ENCODE measurements at places on chromosomes 4 and X.

GRCh38 chr4:69025191-69025998 lies 70.9 kb upstream of the UGT2B7 start:
- no peak for DNase-seq

GRCh38 chrX:39894683-39895082 lies 203.1 kb downstream of the BCOR start:
- no peak for DNase-seq

GRCh38 chr4:52659001-52659721 lies at the start of gene USP46:
TSS of gene USP46 (minus strand) at chr4:52659301. CDS start at chr4:52659150, 151 bp downstream.
- peak; percentile 75 for DNase-seq

- DNase-seq, result peak; percentile 42
Measured at GRCh38 chr4:38866973-38867477, 581 bp upstream of the FAM114A1 start.

DNA sequence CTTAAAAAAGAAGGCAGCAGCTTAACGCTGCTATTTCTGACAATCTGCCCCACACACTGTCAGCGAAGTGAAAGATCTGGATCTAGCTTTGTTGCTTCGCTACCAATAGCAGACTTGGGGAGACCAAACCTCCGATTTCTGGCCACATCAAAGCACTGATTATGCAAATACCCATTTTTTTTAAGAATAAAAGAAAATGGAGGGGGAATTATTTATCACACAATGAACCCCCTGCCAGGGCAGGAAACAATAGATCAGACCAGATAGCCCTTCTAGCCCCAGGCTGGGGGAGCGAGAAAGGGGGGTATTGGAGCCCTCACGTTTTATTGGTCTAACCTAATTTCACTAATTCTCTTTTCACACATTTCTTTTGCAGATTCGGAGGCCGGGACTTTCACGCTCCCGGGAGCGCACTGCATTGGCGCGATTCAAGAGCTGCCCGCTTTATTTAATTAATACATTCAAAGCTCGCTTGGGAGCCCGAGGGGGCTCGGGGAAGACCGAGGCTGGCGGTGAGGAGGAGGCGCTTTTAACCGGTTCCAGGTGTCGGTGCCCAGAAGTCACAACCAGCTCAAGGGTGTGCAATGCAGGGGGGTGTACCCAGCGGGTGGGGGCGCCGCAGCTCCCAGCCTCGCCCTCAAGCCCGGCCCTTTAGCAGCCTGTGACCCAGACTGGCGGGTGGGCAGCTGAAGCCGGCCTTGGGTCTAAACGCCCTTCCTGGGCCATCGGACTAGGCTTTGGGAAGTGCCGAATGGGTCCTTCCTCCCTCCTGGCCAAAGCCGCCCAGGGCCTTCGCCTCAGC lies 5.5 kb downstream of the NEUROG2 start:
- DNase-seq, result no peak

DNA sequence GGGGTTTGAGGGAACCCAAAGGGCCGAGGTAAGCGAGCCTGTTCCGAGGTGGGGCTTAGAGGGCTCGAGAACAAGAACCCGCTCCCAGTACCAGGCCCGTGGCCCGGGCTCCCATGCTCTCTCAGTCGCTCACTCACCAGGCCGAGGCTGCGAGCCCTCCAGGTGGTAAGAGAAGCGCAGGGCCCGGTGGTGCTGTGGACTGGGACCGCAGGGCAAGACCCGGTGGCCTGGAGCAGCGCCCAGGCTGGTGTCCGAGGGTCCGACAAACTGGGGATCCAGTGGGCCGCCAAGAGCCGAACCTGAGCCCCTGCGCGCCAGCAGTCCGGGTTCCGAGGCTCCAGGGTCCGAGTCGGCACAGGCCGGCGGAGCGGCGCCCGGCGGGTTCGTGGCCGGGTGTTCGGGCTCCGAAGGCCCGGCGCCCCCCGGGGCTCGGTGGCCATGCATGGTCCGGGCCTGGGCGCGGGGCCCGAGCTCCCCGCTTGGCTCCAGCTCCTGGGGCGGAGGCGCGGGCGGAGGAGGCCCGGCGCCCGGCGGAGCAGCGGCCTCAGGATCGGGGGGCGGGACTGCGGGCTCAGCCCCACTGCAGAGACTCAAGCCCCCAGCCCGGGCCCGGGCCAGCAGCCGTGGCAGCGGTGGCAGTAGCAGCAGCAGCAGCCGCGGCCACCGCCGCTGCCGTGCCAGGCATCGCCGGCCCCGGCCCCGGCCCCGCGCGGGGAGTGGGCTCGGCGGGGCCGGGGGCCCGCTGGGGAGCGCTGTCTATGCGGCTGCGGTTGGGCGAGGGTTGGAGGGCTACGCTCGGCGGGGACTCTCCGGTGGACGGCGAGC lies 833 bp downstream of the FGD1 start:
- DNase-seq, result no peak

- DNase-seq, result no peak
Measured at GRCh38 chr4:148108766-148109165, 333.4 kb downstream of the NR3C2 start.

GRCh38 chrX:136528645-136529315 lies 3.2 kb upstream of the VGLL1 start:
- DNase-seq, result no peak

DNA sequence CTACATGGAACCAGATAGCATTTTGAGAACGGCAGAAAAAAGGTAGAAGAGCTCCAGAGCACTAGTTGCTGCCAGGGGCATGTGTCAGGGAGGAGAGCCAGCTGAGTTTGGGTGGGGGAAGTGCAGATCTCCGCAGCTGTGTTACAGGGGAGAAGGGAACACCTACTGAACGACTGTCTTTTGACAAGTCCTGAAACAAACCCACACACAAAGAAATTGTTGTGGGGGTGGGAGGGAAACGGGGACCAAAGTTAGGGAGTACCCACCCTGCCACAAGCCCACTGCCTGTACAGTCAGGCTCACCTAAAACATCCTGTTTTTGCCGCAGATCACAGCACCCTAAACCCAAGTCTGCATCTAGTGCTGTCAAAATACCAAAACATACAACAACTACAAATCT lies 55.5 kb downstream of the LEF1 start:
- no peak for DNase-seq

DNA sequence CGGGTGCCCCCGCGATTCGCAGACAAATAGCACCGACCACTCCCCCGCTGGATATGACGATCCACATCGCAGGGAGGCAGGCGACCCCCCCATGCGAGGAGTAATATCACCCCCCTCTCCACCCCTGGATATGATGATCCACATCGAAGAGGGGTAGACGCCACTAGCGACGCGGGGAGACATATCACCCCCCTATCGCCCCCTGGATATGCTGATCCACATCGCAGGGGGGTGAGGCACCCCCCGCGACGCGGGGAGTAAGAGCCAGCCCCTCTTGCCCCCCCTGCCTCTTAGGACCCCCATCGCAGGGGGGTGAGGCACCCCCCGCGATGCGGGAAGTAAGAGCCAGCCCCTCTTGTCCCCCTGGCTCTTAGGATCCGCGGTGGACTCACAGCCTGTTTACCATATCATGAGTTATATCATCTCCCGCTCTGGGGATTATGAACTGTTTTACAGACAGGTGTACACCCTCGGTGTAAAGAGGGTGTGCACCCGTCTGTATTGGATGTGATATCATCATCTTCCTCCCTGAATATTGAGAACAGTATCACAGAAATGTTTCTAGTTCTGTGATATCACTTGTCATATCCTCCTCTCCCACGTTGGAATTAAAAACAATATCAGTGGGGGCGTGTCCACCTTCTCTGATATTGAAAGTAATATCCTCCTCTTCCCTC lies 22.7 kb upstream of the DRD5 start:
- no peak for DNase-seq

DNA sequence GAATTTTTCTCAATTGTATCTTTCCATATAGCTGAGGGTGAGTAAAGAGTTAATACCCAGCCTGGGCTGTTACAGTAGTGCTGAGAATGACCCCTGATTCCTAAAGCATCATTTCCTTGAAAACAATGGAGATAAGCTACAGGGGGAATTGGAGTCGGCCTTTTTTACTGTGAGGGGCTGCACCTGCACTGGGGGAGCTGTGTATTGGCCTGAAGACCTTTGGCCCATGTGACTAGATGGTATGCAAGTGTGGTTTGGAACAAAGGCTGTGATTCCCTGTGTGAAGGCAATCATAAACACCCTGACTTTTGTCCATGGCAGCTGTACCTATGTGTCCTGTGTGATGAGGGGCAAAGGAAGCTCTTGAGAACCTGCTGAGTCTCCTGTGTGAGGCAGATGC lies 124.0 kb upstream of the HPGD start:
- no peak for DNase-seq

DNA sequence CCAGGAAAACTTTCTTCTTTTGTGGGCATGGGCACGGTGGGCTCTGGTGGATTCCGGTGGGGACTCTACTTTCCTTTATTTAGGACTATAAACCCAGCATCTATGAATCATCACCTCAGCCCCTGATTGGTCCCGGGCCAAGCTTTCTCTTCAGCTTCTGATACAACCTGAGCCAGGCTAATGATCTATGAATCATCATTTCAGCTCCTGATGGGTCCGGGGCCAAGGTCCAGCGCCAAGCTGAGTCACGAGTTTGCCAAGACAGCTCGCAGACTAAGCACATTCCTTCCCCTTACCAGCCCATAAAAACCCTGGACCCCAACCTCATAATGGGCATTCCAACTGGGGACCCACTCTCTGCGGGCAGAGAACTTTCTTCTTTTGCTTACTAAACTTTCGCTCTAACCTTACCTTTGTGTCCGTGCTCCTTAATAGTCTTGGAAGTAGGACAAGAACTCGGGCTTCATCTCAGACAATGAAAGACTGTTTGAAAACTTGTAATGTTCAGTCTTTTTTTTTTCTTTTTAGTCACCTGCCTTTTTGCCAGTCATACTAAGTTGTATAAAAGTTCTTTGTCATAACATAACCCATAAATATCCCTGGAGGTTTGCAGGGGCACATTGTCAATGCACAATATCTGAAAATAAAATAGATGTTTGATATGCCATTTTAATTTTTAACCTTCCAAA lies 904.9 kb upstream of the EPHA5 start:
- no peak for DNase-seq

- no peak for DNase-seq
Measured at GRCh38 chr4:145842224-145842887, 96.3 kb downstream of the ZNF827 start.

- no peak for DNase-seq
Measured at GRCh38 chrX:103910430-103910829, 52.0 kb upstream of the TMSB15B start.

- DNase-seq, result no peak
Measured at GRCh38 chr4:111921714-111922113, 223.5 kb upstream of the FAM241A start.

GRCh38 chr4:108559068-108559793 lies 61.1 kb upstream of the RPL34 start:
- no peak for DNase-seq

DNA sequence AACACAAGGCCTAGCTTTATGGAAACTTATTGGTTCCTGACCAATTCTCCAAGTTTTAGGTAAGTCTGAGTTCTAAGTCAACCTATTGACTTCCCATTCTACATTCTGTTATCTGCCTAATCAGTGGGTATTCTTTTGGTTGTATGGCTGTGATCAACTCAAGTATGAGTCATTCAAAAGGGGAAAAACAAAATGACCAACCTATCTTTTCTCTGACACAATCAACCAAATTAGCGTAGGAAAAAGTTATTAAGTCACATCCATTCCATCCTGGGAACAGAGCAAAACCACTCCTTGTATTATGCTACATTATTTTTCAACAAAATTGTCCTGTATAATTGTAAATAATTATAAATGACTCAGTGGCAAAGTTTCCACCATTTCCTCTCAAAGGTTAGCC lies 136.2 kb downstream of the SHROOM4 start:
- DNase-seq, result no peak

DNA sequence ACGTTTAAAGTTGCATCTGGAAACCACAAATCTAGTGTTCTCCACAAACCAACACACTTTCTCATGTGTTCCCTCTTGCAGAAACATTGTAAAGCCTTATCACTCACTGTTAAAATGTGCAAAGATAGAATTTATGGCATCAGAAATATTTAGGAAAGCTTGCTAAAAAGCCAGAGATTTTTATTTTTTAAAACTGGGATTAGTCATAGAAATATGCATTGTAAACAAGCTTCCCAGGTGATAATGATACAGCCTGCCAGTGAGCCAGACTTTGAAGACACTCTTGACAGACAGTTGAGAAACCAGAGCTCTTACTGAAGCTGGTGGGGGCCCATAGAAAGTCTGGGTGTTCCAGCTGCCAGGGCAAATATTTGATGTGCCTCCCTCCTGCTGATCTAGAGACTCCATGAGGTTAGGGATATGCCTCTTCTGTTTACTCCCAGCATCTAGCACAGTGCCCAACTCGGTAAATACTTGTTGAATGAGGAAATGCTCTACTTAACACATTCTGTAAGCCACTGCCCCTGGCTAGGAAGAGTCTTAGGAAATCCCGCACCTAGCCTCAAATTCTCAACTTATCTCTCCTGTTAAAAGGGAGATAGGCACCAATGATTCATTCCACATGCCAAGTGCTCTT lies 179.0 kb upstream of the RASGEF1B start:
- DNase-seq, result no peak

DNA sequence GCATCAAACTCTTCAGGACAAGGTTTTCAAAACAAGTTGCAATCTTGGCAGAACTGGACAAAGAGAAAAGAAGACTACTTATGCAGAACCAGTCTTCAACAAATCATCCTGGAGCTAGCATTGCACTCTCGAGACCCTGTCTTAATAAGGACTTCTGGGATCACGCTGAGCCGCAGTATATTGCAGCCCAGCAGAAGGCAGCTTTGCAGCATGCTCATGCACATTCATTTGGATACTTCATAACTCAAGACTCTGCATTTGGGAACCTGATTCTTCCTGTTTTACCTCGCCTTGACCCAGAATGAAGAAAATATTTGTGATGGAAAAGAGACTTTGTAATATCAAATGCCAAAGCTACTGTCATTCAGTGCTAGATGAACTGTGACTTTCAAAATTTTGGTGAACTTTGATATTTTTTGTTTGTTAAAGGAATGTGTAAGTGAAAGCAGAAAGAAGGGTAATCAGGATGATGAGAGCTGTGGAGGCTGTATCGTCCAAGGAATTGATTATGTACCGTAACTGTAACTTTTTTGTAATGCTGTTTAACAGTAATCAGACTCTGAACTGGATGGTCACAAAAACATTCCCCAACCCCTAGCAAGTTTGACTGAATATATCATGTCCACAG lies 27.2 kb downstream of the HSPA4L start:
- no peak for DNase-seq

GRCh38 chr4:79917246-79917645 lies 155.8 kb downstream of the ANTXR2 start:
- no peak for DNase-seq

GRCh38 chr4:102717448-102718092 lies 43.2 kb downstream of the MANBA start:
- no peak for DNase-seq

- DNase-seq, result no peak
Measured at GRCh38 chr4:156800463-156800862, 171.1 kb downstream of the PDGFC start.

DNA sequence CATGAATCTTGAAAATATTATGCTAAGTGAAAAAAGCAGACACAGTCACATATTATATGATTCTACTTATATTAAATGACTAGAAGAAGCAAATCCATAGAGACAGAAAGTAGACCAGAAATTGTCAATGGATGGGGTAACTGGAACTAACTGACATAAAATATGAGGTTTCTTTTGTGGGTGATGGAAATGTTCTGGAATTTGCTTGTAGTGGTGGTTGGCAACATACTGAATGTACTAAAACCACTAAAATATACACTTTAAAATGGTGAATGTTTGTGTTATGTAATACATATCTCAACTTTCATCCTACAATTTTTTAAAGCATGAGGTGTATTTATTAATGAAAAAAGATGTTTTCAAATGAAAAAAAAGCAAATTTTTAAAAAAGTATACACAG lies 14.7 kb downstream of the CNOT6L start:
- DNase-seq, result no peak

- DNase-seq, result no peak
Measured at GRCh38 chr4:8171266-8171665, 12.7 kb upstream of the ABLIM2 start.

GRCh38 chrX:100643212-100643611 lies 787 bp upstream of the SRPX2 start:
- no peak for DNase-seq

Measured in globus pallidus (tissue), 1 donor.